ENCODE measurements at places on chromosomes 2 and 18.
A peak's percentile ranks its signal among the peaks of the same experiment; 100 is the strongest.

DNA sequence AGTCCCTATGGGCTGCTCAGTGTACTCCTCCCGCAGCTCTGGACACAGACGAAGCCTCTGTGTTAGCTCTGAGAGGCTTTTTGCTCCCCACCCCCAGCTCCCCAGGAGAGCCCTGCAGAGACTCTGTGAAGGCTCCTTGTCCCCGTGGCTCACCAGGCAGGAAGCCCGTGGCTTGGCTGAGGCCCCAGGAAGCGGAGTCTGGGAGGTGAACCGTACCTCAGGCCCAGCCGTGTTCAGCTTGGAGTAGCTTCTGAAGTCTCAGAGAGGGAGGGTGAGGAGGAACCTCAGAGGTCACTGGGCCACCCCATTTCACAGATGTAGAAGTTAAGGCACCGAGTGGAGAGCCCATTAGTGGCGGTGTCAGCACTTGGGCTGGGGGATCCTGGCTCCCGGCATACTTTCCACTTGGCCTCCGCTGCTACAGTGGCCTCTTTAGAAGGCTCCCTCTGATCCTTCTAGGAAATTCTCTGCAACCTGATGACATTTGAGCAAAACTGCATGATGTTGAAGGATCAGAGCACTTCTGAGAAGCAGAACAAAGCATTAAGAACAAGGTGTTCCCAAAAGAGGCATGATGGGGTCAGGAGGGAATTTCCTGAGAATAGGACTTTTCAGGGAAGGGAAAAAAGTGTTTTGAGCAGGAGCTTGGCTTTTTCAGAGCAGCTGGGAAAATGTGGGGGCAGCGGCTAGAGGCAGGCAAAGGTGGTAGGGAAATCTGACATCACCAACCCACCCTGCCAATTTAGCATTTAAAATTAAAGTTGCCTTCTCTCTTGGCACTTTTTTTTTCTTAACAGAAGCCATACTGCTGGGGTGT is 79.1 kb downstream of the MCFD2 start:
- peak; percentile 58 for DNase-seq

- DNase-seq, result no peak
Observed at GRCh38 chr2:240833724-240834285, 13.8 kb upstream of the KIF1A start.

DNA sequence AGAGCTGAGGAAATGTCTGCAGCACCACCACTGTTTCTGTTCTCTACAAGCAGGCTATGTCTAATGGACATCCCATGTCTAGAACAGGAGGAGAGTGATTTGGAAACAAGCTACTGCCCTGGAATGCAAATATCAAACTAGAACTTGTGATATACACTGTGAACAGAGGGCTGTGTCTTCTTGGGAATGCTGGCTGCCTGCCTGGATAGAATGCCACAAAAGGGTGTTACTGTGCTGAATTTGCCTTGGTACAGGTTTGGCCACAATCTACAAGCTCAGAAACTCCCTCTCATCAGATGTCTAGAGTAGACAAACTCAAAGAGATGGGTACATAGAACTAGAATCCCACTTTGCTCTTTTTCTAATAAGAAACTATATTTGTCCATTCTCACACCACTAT is 170.5 kb downstream of the NYAP2 start:
- DNase-seq, result no peak

GRCh38 chr2:175864137-175864850 is 137.8 kb downstream of the LNPK start:
- DNase-seq, result no peak

GRCh38 chr2:101754618-101755017 is 57.1 kb downstream of the MAP4K4 start:
- DNase-seq, result no peak

GRCh38 chr18:79508565-79509535 is 113.1 kb downstream of the NFATC1 start:
- no peak for DNase-seq

GRCh38 chr2:33104726-33105125 is 158.0 kb downstream of the LTBP1 start:
- peak; percentile 51 for DNase-seq

- peak; percentile 14 for DNase-seq
Observed at GRCh38 chr18:74489676-74490075, 6.5 kb upstream of the CNDP2 start.

DNA sequence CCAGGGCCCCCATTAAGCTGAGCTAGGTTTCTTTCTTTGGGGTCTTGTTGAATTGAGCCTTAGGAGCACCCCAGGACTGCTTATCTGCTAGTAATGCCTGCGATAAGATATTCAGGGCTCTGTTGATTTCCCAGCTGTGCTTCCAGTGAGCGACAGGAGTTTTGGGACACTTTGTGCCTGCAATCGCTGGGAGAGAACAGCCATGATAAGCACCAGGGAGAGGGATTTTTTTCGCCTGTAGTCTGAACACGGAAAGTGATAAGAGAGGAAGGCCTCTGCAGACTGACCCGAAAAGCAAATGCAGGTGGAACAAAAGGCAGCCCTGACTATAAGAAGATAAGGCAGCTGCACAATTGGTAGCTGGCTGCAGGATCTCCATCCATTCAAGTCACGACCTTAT is 244.3 kb downstream of the CNTNAP5 start:
- DNase-seq, result no peak

DNA sequence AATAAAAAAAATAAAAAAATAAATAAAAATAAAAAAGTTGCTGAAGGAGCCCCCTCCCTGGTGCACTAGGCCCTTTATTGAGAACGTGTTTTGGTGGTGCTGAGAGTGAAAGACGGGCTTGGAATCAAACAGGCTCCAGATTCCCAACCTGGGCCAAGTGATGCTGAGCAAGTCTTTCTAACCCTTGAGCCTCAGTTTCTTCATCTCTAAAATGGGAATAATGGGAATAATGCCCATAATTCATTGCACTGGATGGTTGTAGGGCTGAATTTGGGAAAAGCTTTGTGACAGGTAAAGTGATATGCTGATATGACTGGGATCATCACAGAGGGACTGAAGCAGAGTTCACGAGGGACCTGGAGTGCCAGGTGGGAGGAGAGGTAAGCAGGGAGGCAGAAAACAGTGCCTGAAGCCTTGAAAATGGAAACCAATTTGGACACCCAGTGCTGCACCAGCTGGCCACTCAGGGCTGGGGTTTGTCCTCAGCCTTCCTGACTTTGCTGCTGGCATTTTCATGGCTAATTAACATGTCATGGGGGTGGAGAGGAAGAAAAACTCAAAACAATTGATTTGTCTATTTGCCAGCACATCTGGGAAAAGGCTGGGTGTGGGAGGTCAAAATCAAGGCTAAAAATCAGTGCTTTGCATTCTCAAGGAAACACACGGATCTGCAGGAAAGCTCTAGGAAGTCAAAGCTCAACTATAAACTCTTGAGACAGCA is 241.3 kb downstream of the LOXHD1 start:
- no peak for DNase-seq

GRCh38 chr2:44952143-44952805 is 10.8 kb downstream of the SIX3 start:
- DNase-seq, result peak; percentile 74

GRCh38 chr18:76480913-76481312 is 14.1 kb downstream of the ZNF516 start:
- DNase-seq, result no peak

GRCh38 chr2:25229279-25230197 is 61.2 kb upstream of the POMC start:
- DNase-seq, result peak; percentile 47

GRCh38 chr2:65343386-65343785 is 89.0 kb downstream of the SPRED2 start:
- DNase-seq, result no peak

DNA sequence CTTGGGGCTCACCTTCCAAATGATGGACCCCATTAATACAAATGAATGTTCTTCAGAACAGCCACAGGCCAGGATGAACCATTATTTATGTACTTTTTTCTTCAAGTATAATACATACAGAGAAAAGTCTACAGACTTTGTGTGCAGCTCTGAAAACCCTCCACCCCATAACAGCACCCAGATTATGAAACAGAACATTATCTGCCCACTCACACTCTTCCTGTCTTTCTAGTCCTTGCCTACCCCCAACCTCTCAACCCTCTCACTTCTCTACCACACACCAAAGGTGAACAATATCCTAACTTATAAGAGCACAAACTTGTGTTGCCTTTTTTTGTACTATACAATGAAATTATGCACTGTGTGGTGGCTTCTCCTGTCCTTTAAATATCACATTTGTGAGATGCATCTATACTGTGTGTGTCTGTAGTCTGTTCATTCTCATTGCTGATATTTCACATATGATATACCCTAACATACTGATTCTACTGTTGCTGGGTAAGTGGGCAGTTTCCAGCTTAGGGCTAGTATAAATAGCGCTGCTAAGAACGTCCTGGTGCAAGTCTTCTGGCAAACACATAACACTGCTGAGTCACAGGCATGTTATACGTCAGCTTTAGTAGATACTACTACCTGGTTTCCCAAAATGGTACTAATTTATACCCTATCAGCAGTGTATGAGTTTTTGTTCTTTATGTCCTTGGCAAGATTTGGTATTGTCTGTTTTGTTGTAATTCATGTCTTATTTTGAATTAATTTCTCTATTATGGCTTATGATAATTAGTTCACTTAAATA is 1.0 kb upstream of the NPHP1 start:
- DNase-seq, result peak; percentile 55

DNA sequence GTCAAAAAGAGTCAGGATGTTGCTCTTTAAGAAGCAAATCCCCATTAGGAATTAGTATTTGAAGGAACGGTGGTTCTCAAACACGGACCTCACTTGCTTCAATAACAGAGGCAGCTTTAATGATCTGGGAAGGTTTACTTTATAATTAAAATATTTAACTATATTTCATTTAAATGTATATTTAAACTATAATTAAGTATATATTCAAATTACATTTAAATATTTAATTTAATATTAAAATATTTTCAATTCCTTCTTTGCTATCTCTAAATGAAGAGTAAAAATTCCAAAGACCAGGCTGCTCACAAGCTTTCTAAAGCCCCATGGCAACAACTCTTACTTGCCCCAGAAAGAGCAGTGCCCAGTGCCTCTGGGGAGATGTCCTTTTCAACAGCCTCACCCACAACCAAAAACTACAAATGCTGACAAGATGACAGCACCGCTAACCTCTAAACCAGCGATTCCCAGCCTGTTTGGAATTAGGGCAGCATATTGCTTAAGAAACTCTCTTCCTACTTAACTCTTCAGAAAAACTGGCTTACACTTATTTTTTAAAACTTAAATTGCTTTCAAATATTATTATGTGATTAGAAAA is 62.9 kb upstream of the POU3F3 start:
- no peak for DNase-seq

DNA sequence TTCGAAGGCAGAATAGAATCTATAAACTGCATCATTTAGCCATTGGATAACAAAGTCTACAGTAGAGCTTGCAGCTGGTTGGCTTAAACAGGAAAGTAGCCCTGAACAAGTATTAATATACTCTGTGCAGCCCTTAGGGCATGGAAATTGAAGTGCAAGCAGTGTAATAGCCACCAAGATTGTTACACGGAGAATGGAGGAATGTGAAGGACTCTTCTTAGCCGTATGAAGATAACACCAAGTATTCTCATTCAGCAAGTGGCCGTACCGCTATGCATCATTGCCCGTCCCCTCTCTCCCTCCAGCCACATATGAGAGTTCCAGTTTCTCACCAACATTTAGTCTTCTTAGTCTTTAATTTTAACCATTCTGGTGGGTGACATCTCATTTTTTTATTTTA is 40.5 kb downstream of the ANKRD12 start:
- DNase-seq, result no peak

- DNase-seq, result peak; percentile 90
Observed at GRCh38 chr2:46655551-46656436, 176.4 kb downstream of the TMEM247 start.

GRCh38 chr18:45133276-45133675 is 452.6 kb downstream of the SETBP1 start:
- no peak for DNase-seq

DNA sequence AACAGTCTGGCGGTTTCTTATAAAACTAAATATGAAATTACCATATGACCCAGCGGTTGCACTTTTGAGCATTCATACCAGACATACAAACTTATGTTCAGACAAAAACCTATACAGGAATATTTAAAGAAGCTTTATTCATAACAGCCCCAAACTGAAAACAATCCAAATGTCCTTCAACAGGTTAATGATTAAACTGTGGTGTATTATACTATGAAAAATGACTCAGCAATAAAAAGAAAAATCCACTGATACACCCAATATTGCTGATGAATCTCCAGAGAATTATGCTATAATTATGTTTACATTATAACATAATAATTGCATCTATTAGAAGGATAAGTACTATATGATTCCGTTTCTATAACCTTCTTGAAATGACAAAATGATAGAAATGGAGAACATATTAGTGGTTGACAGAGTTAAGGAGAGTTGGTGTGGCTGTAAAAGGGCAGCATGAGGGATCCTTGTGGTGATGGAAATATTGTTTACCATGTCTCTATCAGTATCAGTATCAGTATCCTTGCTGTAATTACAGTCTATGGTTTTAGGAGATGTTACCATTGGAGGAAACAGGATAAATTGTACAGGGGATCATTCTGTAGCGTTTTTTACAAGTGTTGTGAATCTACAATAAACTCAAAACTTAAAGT is 127.1 kb downstream of the DSC3 start:
- no peak for DNase-seq

DNA sequence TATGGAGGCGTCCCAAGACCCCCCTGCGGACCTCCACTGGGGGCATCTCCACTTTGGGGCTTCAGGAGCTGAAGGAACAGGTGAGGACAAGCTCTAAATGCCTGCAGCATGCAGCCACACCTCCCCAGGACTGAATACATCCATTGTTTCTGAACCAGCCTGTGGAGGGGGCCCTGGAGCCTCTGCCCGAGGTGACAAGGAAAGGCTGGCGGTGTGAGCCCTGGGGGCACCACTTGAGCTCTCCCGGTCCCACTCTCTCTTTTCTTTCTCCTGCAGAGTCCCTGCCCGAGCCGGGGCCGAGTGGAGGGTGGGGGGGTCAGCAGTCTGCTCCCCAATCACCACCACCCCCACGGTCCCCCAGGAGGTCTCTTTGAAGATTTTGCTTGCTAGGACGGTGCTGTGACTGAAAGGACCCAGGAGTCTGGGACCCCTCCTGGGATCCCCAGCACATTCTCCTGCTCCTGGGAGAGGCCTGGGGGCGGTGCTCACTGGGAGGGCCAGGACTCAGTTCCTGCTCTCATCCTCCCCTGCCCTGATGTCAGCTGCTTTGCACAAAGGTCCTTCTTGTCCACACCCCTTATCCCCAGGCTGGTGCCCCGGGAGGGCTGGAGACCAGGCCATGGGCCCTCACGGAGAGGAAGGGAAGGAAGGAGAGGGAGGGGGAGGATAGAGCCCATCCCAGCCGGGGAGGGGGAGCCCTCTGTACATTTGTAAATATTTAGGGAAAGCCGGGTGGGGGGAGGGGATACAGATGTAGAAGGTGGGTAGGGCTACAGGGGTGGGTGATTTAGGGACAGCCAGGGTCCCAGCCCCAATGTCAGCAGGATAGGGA is 5.7 kb downstream of the CHPF start:
- peak; percentile 26 for DNase-seq

DNA sequence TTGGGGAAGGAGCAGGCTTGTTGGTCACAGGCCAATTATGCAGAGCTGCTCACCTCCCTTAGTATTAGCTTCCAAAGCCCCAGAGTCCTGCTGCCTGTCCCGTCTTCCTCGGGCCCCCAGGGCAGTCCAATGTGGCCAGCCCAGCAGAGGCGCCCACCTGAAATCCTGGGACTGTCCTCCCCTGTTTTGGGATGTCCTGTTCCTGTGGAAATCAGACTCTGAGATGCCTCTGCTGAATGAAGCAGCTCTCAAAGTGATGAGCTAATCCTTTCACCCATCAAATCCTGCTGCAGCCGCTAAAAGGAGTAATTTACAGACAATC is 105.3 kb downstream of the CABLES1 start:
- DNase-seq, result no peak

Measured in cardiac fibroblast (primary cell).